ENCODE measurements at places on chromosomes 7 and 10.

DNA sequence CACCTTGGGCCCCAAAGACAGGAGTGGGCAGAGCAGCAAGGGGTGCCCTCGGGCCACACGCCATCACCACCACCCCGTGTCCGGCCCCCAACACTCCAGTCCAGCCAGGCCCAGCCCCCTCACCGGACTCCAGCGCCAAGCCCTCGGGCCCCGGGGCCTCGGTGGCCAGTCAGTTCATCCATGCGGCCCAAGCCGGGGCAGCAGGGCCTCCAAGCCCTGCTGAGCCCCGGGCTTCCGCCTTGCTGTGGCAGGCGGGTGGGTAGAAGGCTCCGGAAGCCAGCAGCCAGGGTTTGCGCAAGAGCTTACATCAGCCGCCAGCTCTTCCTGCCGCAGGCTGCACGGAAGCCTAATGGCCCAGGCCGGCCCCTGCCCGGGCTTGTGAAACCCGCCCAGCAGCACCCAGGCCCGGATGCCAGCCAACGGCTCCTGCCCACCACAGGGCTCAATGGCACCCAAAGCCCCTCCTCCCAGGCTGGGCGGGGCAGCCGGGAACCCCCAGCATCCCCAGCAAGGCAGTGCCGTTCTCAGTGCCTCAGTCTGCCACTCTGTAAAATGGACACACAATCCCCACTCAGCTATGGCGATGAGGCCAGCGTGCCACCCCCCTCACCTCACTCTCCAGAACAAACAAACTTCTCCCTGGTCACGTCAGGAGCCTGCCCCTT, 26.5 kb downstream of the TNRC18 start:
- peak; percentile 77 for DNase-seq

DNA sequence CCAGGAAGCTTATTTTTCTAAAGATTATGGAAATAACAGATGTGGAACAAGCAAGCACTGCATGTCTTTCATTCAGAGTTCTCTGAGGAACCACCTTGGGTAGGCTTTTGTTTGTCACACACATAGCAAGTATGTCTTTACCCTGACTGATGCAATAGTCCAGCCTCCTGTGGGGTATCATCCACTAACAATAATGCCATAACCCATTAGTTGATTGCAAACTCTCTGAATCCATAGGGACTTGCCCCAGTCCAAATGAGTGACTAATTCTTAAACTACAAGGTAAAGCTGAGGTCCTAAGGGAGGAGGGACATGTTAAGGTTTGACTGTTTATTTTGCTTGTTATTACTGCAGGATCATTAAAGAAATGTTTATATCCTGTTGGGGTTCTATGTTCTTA, 151.4 kb upstream of the PRPS1L1 start:
- no peak for DNase-seq

DNA sequence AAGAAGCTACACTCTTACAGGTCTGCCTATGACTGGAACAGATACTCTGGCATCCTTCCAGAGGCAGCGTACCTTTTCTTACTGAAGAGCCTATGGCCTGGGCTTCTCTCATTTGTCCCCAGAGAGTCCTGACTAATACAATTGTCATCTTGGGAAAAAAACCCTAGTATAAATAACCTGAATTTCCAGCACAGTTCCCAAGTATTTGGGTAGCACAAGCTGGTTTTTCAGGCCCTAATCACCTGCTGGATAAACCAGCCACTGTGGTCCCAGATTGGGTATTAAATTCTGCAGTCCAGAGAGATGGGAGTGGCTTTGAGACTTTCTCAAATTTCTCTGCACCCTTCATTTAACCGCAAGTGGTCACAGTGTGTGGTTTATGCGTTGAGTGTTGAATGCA, 186.8 kb upstream of the NEBL start:
- DNase-seq = no peak

- no peak for DNase-seq
These were observed 28.4 kb downstream of the COA1 start for GRCh38 chr7:43700646-43701499.

GRCh38 chr7:43568529-43568928, 14.4 kb upstream of the STK17A start:
- DNase-seq = no peak

DNA sequence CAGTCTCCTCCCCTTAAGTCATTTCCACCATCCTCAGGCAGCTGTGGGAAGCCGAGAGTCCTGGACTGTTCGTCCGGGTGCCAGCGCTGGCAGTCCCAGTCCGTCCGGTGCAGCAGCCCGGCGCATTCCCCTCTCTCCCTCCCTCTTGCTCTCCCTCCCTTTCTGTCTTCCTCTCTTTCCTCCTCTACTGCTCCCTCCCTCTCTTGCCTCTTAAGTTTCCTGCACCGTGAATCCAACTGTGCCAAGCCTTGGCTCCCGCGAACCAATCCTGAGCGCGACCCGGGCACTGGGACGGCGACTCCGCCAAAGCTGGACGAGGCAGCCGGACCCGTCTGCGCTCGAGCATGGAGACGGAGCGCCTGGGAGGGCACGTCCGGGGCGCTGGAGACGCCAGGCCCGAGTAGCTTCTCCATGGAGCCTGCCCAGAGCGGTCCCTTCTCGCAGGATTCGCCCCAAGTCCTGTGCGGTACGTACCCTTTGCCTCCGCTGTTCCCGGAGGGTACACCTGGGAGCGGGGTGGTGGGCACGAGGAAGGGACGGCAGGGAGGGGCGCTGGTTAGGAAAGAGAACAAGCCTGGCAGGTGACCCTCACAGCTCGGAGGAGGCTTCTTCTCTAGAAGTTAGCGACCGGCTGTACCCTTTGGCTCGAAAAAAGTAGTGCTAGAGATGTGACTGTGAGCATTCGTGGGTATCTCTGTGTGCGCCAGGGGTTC, 1.0 kb downstream of the NXPH1 start:
- no peak for DNase-seq

DNA sequence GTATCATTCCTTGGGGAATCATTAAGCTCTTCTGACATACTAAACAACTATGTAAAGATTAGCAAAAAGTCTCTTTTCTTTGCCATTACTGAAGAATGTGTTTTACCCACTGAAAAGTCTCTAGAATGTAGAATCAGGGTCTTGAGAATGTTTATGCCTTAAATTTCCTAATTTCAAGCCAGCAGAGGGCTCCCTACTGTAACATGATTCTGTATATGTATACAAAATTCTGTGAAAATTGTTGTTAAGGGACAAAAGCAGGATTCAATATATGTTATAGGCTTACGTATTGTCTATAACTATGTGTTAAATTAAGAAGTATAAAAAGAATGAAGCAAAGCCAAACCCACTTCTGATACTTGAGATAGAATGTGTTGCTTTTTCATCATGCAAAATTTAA, 296.9 kb upstream of the DGKB start:
- DNase-seq = no peak

DNA sequence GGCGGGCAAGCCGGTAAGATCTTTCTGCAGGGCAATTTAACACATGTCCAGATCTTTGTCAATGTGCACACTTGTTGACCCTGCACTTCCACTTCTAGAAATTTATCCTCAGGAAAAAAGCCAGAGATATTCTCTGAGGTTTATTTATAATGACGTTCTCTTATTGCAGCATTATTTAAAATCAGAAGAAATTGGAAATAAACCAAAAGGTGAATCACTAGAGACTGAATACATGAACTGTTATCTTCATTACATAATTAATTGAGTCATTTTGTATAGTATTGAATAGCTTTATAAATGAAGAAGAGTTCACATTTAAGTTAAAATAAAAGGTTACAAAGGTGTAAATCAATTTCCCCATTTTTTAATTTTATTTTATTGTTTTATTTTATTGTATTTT, 16.3 kb upstream of the SAR1A start:
- no peak for DNase-seq

DNA sequence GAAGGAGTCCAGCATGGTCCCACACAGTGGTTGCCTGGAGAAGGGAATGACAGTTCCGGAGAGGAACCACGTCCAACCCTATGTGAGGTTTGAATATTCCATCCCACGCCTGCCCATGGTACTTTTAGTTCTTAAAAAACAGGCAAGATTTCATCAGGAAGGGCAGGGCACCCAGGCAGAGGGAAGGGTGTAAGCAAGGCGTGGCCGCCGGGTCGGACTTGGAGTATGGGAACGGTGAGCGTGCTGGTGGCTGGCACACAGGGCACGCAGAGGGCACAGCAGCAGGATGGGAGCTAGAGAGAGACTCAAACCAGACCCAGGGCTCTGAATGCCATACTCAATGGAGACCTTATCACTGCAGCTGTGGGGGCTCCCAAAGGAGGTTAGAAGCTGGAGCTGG, 34.3 kb downstream of the FAM53B start:
- no peak for DNase-seq

- DNase-seq = no peak
These were observed 101.5 kb downstream of the ORC5 start for GRCh38 chr7:104106108-104106905.

- DNase-seq = no peak
These were observed 65.8 kb downstream of the APBB1IP start for GRCh38 chr10:26503911-26504310.

GRCh38 chr10:87973635-87974034, 110.2 kb downstream of the PTEN start:
- no peak for DNase-seq

DNA sequence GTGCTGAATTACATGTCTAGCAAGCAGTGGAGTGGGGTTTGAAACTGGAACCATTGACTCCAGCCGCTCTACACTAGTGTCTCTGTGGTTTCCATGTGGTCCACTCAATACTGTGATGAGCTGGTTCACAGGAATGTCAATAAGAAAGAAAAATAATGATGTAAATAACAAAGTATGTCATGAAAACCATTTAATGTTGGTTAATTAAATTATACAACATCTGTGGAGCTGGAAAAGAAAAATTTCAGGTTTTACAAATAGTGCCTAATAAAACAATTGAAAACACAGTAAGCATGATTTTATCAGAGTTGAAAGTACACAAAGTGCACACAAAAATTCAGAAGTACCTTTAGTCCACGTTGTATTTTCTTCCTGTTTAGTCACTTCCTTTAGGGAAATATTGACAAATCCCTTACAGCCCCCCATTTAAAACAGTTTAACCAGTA, 28.7 kb upstream of the NAMPT start:
- DNase-seq = no peak

GRCh38 chr7:26580711-26581110, 283.7 kb downstream of the SKAP2 start:
- no peak for DNase-seq

DNA sequence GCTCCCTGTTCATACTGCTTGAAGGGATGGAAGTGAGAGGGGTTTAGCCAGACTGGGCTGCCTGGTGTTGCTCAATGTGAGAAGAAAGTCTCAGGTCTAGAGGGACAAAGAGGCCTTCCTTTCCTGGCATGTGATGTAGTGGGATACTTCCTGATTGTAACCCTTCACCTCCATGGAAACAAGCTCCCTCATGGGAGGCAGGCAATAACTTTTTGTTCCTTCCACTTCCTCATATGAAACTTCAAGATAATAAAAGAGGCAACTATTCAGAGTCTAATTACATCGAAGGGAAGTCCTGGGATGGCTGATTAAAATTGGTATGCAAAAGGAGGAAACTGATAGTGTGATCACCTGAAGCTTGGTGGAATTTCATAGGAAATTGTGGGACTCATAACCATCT, 84.1 kb upstream of the ETV1 start:
- DNase-seq = no peak

DNA sequence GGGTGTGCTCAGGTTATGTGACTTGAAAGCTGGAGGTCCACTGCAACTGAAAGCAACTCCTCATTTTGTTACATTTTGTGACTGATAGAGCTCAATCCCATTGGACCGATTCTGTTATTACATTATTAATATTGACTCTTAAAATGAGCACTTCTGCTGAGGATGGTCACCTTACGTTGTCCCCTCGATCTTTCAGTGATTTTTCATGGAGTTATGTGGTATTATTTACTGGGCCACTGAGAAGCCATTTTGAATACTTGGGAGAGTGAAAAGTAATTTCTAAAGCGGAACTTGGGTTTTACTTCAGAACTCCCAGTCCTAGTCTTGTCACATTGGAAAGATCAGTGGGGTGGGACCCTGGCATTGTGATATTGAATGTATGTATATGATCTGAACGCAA, 96.3 kb upstream of the FAM180A start:
- DNase-seq = no peak

DNA sequence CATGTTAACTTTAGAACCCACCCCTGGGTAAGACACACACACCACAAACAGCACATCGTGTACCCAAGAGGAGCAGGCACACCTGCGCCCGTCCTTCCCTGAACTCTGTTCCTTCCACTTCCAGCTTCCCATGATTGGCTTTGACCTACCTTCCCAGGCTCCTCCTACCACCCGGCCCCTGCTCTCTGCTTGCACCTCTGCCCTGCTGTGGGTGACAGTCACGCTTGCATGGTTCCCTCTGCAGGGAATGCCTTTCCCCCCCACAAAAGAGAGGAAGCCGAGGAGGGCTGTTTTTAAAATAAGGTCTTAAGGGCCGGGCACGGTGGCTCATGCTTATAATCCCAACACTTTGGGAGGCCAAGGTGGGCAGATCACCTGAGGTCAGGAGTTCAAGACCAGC, 16.4 kb downstream of the SFXN4 start:
- DNase-seq = no peak

DNA sequence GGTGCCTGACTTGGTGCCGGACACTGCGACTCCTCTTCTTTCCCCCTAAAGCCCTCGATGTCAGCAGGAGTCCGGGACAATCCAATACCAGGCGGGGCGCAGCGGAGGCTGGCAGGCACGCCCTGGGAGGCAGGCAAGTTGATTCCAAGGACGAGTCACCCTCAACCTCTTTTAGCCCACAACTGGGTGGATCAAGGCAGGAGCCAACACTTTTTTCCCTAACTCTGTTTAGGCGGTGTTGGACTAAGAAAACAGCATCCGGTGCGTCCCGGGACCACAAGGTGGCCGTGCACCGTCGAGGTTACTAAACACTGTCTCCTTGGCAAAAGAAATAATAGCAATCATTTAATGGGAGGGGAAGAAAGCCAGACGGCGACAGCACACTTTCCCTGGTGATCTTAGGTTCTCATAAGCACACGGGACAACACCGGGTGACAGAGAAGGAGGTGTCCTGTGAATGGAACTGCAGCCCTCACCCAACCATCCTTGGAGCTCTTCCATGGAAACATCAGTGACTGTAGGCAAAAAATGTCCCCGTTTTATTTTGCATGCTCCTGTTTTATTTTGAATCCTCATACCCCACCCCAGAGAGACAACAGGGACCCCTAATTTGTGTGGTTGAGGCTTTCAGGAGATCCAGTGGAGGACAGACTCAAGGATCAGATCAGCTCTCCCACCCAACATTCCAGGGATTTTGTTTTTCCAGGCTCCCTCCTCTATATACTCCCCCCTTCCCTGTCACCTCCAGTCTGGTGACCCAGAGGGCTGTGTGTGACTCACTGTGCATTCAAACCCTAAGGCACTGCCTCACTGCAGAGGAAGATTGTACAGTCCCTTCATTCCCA, 1.3 kb upstream of the CALCR start:
- DNase-seq = no peak

DNA sequence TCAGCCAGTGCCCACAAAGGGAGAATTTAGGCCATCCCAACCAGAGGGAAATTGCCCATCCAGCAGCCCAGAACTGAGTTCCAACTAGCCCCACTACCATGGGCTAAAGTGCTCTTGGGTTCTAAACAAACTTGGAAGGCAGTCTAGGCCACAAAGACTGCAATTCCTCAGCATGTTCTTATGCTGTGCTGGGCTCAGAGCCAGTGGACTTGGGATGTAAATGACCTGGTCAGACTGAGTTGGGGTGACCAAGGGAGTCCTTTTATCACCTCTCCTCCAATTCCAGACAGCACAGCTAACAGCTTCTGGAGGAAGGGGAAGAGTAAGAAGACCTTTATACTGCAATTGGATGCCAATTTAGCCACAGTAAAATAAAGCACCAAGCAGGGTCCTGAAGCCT, 607.2 kb upstream of the KCND2 start:
- no peak for DNase-seq

All from GM12878 (cell line).